Immature natural killer cell (primary cell): ENCODE measurements at places on chromosomes 6 and 20.
A peak's percentile ranks its signal among the peaks of the same experiment; 100 is the strongest.

GRCh38 chr6:155381673-155382337, 67.5 kb upstream of the TFB1M start:
- DNase-seq = no peak

DNA sequence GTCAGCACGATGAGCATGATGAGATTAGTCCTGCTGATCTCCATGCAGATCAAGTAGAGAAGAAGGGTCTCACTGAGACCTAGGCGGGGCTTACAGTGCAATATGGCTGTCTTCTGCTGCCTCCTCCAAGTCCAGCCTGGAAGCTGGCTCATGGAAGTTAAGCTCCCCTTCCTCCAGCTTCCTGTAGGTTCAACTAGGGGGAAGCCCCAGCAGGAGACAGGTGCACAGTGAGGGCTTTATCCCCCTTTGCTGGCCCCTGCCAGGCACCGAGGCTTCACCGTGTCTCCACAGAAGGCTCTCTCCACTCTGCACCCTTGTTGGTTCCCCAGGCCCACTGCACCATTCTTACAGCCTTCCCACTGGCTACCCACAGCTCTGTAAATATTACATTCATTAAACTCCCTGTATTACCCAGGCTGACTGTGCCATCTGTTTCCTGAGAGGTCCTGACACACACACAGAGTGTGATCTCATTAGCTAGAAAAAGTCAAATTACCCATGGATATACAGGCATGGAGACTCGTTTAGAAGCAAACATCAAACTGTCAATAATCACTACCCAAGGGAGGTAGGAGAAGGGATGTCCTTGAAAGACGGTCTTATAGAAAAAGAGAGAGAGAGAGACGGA, 90.4 kb downstream of the SLC2A10 start:
- DNase-seq = no peak

DNA sequence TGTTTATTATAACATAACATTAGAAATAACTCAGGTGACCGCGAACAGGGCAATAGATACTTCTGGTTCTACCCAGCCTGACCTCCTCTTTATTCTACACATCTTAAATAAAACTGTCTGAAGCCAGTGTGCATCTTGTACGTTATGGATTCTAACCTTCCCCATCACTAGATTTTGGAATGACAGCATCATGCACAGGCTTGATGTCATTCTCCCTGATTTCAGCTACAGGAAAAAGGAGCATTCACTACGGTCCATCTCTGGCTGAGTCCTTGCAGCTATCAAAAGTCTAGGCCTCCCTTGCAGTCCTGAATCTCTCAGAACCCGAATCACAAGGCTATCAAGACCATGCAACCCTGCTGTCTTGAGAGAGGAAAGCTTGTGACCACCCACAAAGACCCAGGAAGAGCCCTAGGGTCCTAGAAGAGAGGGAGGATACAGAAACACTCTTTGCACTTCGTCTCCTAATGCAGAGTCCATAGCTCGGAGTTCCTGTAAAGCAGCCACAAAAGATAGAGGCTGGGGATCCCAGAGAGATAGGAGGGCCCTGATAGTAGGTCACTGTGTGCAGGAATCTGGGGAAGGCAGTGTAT, 845 bp downstream of the HLA-DPA1 start:
- DNase-seq = no peak

- no peak for DNase-seq
Measured at GRCh38 chr20:32195581-32195980, 12.0 kb downstream of the PLAGL2 start.

- DNase-seq = no peak
Measured at GRCh38 chr6:89355511-89356194, 3.1 kb upstream of the UBE2J1 start.

DNA sequence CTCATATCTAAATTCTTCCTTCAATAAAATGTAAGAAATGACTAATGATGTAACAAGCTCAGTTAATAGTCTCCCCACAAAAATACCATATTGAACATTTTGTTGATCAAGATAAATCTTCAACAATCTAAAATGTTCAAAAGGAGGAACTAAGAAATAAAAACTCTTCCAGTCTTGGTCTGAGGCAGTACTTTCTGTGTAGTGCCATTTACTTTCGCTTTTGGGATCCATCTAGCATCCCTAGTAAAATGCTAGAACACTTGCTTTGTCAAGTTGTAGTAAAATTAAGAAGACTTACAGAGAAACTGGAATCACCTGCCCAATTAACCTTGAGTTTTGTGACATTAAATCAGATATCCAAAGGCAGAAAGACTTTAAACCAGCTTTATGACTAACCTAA, 246.4 kb downstream of the KHDRBS2 start:
- DNase-seq = no peak

DNA sequence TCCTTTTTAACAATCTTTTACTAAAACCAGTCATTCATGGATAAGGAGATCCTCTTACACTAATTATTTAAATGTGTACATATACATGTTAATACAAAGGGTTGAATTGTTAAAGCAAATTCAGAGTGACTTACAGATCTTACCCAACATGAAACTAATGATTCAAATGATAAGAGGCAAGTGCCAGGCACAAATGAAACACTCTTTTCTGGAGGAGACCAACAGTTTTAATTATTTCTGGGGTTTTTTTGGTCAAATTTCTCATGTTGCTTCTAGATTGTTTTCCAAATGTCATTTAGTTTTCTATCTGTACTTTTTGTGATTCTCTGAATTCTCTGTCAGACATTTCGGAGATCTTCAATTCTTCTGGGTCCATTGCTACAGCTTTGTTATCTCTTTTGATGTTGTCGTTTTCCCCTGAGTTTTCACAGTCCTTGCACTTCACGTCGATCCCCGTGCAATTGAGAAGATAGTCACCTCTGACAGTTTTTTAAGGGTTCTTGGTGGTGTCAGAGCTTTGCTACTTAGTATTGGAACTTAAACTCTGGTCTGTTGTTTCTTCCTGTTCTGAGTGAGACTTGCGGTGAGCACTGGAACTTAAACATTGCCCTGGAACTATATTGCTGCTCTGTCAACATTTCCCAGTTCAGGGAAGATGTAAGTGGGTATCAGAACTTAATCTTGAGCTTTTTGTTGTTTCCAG, 23.2 kb downstream of the MAS1 start:
- DNase-seq = no peak

DNA sequence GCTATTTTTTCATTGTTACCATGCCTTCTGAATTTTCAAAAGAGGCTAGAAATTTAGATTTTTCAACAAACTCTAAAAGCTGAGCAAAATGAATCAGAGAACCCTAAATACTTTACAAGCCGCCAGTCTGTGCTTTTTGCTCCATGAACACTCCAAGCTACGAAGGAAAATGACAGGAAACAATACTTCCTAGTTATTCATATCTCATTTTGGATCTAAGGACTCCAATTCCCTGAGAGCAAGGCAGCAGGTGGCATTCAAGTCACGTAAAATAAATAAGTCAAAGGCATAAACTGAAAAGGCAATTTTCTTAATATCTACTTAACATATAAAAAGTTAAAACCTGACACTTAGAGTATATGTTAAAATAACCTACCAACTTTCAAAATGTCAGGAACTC, 50.6 kb downstream of the PDSS2 start:
- no peak for DNase-seq

DNA sequence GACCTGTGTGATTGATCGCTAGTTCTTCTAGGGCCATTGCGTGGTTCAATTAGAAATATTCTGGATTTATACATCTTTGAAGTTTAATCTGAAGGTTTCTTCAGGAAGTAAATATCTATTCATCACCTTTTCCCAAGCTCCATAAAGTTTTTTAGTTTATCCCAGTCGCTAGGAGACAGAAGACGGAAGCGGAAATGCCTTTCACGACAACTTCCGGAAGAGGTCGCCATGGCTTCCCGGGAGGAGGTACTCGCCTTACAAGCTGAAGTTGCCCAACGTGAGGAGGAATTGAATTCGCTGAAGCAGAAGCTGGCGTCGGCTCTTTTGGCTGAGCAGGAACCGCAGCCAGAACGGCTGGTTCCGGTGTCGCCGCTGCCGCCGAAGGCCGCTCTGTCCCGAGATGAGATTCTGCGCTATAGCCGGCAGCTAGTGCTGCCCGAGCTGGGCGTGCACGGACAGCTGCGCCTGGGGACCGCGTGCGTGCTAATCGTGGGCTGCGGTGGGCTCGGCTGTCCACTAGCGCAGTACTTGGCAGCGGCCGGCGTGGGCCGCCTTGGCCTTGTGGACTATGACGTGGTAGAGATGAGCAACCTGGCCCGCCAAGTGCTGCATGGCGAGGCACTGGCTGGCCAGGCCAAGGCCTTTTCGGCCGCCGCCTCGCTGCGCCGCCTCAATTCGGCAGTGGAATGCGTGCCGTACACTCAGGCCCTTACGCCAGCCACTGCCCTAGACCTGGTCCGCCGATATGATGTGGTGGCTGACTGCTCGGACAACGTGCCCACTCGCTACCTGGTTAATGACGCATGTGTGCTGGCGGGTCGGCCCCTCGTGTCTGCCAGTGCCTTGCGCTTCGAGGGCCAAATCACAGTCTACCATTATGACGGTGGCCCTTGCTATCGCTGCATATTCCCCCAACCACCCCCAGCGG, at the start of gene MOCS3:
MOCS3 (plus strand) TSS at position 204 of the 928 bp plus-strand sequence; CDS start at position 229, 25 bp downstream.
- peak; percentile 92 for DNase-seq

- DNase-seq = no peak
Measured at GRCh38 chr6:93243231-93243778, 176.1 kb downstream of the EPHA7 start.

DNA sequence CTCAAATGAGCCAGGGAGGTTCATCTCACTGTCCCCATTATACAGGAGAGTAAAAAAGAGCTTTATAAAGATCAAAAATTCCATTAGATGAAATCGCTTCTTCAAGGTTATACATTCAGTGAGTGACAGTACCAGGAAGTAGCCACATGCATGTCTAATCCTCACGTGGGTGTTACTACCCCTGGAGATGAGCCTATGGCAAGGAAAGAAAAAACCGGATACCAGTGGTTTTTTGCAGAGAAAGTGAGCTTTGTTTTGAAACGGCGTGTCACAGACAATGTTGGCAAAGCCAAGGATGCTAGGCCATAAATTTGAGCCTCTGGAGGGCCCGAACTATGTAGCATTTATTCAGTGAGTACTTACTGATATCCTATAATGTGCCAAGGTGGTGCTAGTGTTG, 215.0 kb upstream of the RIN2 start:
- peak; percentile 2 for DNase-seq

DNA sequence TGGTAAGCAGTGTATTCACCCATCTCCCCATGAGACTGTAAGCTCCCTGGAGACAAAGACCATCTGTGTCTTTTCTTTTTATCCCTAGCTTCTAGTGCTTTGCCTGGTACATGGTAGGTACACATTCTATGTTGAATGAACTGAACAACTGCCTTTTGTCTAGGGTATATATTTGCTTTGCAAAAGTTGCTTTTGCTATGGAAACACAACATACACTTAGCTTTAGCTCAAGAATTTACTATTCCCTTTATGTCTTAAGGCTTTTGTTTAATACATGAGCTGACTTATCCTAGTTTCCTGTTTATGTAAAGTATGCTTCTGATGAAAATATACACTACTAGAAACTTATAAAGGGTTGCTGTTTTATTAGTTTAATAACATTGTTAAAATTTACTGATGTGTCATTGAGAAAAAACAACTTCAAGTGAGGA, 198.2 kb downstream of the PRL start:
- no peak for DNase-seq

DNA sequence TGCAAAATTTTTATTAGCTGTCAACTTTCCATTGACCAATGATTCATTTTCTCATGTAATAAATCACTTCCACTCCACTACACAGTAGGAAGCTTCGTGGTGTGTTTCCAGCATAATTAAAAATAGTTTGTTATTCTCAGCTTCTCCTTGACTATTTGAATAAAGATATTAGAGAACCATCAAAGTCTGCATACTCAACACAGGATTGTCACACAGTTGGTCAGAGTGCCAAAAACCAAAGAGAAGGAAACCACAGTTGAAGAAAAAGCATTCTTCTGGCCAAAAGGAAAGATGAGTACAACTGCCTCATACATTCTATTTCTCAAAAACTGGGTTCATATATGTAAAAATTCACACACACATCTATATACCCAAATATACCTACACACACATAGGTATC, 455.1 kb upstream of the HSF2 start:
- no peak for DNase-seq

- no peak for DNase-seq
Measured at GRCh38 chr20:17868151-17868550, 100.4 kb downstream of the SNX5 start.

DNA sequence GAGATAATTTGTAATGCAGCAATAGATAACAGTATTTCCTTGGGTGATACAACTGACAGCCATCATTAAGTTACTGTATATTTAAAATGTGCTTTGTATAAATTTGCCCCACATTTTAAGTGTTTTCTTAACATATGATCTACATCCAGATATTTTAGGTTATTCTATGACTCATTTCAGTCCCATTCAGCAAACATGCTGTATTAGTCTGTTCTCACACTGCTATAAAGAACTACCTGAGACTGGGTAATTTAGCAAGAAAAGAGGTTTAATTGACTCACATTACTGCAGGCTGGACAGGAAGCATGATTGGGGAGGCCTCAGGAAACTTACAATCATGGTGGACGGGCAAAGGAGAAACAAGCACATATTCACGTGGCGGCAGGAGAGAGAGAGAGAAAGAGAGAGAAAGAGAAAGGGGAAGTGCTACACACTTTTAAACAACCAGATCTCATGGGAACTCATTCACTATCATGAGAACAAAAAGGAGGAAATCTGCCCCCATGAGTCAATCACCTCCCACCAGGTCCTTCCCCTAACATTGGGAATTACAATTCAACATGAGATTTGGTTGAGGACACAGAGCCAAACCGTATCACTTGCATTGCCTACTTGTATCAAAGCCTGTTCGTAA, 9.6 kb upstream of the CHD6 start:
- no peak for DNase-seq

GRCh38 chr20:62762376-62762775, 33.9 kb upstream of the MRGBP start:
- DNase-seq = no peak

- no peak for DNase-seq
Measured at GRCh38 chr6:157462956-157463742, 82.2 kb downstream of the ZDHHC14 start.

DNA sequence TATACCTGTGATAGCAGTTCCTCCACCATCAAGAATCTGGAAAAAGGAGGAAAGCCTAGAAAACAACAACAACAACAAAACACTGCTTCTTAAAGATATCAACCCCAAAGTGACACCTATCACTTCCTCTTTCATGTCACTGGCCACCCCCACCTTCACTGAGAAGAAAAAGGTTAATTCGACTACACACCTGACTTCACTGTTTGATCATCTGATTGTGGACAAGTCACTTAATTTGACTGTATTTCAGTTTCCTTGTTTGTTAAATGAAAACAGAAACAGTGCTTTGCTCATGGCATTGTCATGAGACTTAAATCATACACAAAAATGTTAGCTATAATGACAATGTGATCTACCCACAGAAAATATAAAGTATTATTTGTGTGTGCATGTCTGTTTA, 280.6 kb upstream of the SULF2 start:
- no peak for DNase-seq

DNA sequence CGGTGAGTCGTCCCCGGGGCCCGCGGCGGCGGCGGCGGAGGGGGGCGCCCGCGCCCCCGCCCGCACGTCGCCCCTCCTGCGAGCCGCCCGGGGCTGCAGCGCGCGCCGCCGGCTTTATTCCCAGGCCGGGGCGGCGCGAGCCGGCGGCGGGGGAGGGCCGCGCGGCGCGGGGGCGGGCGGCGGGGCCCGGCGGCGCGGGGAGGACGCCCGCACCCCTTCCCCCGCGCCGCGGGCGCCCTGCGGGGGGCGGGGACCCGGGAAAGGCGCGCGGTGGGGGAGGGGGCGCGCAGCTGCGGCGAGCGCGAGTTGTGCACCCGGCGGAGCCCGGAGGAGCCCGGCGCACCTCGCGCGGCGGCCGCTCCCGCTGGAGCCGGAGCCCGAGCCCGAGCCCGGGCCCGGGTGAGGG, 646 bp downstream of the HMGA1 start:
- DNase-seq = peak; percentile 18
